NCI-H1694 treated with DMSO at 0.1 percent for 48 hours (cell line): ENCODE measurements at places on chromosomes 1 and 21.

GRCh38 chr1:25001125-25001915 lies 71.2 kb upstream of the RUNX3 start:
- DNase-seq = no peak

DNA sequence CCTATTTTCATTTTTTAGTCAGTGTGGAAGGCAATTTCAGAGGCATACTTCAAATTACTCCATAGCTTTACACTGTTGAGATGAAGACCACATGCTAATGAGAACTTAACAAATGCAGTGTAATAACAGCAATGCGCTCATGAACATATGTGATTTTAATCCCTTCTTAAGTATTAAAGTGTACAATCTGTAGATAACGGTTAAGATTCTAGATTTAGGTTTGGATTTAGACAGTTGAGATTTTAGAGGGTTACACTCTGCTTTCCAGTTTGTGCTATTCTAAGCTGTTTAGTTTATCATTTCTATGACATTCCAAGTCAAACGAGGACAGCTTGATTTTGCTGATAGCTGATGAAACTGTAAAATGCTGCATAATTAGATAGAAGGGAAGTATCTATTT lies 257.8 kb upstream of the CHRM3 start:
- DNase-seq = no peak

DNA sequence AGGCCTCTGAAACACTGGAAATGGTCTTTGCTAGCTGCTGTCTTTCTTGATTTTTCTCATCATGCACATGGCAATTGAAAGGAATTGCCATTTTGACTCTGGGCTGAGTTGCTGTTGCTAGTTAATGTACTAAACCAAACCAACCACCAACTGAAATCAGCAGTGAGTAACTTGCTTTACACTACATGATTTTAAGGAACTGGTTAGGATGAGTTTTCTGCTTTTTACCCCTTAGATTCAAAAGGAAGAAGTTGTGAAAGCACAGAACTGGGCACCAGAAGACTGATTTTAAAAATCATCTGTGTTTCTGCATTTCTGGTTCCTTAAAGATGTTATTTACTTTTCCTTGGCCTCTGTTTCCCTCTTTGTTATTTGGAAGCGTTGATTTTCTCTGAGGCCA lies 361.9 kb downstream of the HLX start:
- no peak for DNase-seq

- peak; percentile 67 for DNase-seq
Measured at GRCh38 chr21:29256126-29256910, 42.4 kb upstream of the BACH1 start.

- peak; percentile 73 for DNase-seq
Measured at GRCh38 chr1:26471498-26472319, 531 bp upstream of the HMGN2 start.

DNA sequence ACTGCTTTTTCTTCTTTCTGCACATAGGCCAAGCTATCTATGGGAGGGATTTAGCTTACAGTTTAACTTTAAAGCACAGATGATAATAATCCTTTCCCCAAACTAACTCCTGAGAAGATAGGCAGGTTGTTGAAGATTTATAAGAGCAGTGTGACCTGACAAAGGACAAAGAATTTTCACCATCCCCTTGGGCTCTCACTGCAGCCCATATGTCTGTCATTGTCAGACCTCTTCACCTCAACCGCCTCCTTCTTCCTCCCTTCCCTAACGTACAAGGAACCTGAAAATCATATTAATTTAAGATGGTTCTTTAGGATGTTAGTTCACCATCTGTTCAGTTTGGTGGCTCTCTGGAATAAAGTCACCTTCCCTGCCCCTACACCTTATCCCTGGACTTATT lies 5.0 kb downstream of the RNU1-2 start:
- DNase-seq = no peak

- DNase-seq = peak; percentile 27
Measured at GRCh38 chr1:54326543-54327385, 79.4 kb downstream of the SSBP3 start.

DNA sequence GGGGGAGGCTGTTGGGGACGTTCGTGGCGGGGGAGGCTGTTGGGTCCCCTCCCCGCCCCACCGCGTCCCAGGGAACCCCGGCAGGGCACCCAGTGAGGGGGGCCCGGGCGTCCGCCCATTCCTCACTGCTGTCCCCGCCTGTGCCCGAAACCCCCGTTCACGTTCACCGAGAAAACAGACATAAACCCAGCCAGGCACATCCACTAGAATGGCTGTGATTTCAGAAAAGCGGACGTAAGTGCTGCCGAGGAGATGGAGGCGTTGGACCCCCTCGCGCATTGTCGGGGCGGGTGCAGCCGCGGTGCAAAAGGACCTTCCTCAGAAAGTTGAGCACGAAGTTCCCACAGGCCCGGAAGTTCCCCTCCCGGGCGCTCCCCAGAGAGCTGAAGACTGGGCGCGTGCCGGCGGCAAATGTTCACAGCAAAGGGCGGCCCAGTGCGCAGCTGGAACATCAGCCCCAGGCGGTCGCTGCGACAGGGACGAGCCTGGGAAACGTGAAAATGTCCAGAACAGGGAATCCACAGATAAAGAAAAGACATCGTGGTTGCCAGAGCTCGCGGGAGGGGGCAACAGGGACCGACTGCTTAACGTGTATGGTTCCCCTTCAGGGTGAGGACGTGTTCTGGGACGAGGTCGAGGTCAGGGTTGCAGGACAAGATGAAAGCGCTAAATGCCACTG lies 18.5 kb upstream of the SAMD11 start:
- DNase-seq = no peak

DNA sequence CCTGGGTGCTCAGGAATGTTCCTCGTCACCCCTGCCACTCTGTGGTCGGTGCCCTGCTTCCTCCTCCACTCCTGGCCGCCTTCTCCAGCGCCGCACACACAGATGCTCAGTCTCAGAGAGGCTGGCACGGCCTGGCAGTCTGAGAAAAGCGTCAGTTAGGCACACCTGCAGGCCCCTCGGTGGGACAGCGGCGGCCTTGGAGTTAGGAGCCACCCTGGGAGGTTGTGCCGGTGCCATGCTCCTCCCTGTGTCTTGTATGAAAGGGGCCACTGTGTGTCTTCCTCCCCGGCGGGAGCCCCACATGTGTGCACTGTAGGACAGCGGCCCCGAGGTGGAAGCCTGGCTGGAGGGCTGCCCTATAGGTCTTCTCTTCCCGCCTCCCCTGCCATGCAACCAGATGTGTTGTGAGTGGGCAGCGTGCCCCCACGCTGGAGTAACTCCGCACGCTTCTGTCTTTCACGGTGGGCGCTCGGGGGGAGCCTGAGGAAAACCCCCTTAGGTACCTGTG lies 145.2 kb downstream of the PGBD5 start:
- no peak for DNase-seq

- no peak for DNase-seq
Measured at GRCh38 chr1:32031578-32032274, 18.1 kb downstream of the KHDRBS1 start.

DNA sequence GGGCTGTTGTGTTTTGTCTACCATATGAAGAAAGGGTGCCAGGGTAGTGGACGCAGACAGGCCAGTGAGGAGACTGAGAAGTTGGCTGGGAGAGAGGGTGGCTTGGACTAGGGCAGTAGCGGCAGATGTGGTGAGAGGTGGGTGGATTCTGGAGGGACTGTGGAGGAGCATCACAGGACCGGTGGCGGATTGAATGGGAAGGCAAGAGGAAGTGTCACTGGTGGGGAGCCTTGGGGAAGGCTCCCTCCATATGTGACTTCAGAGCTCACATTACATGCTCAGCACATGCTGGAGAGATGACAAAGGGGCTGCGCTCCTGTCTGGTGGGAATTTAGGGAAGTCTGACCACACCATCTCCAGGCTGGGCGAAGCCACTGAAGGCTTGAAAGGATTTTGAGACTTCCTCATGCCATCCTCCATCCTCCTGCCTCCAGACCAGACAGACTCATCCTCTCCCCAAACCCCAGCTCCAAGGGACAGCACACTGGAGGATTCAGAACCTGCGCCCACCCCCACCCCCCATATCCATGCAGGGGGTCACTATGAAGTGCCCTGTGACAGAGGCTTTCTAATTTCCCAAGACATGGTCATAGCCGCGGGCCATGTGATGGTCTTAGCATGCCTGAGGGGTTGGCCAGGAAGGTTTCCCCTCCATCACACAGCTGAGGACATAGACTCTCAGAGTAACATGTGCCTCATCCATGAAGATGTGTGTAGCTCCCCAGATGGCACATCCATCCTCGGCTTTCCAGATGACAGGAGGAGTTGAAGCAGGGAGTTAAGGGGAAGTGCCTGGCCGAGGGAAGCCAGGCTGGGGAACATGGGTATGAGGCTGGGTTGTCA lies 138.8 kb upstream of the WNT4 start:
- no peak for DNase-seq

GRCh38 chr21:44710294-44710665 lies 1.1 kb downstream of the TSPEAR start:
- DNase-seq = no peak

DNA sequence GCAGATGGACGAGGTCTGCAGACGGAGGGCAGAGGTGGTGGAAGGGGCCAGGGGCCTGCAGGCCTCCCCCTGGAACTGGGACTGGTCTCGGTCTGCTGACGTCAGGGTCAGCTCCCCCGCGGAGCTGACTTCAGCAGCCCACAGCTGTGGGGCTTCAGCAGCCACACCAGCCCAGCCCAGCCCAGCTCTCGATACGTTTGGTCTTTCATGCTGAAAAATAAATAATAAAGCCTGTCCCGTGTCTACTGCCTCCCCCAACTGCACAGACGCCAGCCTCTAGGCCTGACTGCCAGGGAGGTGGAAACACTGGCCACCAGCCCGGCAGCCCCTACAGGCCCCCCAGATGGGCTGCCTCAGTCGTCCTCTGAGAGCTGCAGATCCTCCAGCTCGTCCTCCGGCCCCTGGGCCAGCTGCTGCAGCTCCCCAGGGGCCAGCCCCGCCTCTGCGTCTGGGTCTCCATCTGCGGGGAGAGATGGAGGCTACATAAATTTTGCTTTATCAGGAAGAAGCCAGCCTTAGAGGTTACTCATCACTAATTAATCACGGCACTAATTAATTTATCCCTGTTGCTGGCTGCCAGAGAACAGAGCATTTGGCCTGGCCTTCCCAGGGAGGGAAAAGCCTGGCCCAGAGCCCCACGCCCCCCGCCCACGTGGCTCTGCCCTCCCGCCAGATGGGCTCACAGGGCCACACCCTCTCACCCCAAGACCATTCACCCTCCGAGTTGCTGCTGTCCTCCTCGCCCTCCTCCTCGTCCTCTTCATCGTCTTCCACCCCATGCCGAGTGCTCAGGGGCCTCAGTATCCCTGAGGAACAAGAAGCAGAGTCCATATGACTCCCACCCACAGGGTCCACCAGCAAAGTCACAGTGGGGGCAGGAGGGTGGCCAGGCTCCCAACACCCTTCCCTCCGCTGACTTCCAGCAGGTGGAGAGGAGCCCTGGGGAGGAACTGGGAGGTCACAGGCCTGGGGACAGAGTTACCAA lies 14.4 kb downstream of the NOC2L start:
- DNase-seq = peak; percentile 75

DNA sequence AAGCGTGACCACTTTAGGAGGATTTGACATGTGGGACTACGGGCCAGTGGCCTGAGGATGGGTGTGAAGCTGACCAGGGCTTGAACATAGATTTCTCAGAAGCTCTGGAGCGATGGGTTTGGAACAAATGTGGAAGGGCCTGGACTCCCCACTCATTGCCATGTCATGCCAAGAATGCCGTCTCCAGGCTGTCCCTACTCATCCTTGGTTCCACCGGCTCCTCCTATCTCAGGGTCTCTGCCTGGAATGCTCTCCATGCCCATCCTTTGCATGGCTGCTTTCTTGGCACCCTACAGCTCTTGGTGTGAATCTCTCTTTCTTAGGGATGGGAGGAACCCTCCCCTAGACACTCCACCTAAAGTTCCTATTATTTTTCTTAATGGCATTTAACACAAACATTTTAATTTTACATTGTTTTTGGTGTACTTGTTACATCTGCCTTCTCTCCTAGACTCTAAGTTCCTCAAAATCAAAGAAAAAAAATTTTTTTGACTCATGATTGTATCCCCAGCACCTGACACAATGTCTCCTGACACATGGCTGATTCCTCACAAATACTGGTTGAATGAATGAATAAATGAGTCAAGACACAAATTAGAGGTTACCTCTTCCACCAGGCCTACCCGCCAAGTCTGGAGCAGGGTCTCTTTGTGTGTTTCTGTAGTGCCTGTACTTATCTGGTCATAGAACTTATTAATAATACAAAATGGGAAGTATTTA lies 114.5 kb downstream of the OMA1 start:
- no peak for DNase-seq

GRCh38 chr1:21175324-21175669 lies 1.4 kb downstream of the EIF4G3 start:
- DNase-seq = no peak

GRCh38 chr1:46181343-46182260 lies 5.3 kb upstream of the P3R3URF start:
- peak; percentile 21 for DNase-seq
